Ureter (tissue), 1 donor: ENCODE measurements at places on chromosomes 12 and 14. TPM values are rescaled to one million over a fixed set of nuclear protein-coding genes. Genes with fewer than 3 reads are reported as not detected.

- peak; percentile 59 for DNase-seq
These were observed 13.1 kb downstream of the JDP2 start for GRCh38 chr14:75440733-75441477.

DNA sequence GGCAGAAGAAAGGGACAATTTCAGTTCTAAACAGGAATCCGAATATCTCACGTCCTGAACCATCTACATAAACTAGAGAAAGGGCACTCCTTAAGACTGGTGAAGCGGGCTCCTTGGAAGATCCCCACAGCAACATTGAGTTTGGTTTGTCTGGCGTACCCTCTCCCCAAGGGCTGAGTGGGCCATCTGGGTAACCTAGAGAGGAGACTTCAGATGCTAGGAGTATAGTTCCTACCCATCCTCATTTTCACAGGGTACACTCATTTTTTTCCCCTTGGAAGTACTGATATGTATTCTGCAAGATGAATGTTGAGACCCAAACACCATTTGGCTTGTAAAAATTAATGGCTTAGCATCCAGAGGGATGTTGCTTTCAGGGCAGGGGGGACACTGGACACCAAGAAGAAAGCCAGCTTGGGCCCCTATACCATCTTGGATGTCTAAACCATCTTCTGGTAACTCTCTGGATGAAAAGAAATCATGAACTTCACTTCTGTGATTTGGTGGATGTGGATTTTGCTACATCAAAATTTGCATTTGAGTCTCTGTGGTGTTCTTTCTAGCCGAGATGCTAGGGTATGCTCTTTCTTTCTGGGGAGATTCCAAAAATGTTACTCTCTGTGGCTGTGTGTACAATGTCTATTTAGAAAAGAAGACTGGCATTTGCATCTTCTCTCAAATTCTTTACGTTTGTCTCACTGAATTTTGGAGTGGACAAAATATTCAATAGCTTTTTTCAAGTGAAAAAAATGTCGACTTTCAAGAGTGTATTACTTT lies 97.7 kb downstream of the ETV6 start:
- DNase-seq, result no peak

DNA sequence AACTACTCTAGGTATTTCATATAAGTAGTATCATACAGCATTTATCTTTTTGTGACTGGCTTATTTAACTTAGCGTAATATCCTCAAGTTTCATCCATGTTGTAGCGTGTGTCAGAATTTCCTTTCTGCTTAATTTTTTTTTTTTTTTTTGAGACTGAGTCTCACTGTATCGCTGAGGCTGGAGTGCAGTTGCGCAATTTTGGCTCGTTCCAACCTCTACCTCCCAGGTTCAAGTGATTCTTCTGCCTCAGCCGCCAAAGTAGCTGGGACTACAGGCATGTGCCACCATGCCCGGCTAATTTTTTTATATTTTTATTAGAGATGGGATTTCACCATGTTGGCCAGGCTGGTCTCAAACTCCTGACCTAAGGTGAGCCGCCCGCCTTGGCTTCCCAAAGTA lies 28.9 kb downstream of the PNMA1 start:
- DNase-seq, result no peak

DNA sequence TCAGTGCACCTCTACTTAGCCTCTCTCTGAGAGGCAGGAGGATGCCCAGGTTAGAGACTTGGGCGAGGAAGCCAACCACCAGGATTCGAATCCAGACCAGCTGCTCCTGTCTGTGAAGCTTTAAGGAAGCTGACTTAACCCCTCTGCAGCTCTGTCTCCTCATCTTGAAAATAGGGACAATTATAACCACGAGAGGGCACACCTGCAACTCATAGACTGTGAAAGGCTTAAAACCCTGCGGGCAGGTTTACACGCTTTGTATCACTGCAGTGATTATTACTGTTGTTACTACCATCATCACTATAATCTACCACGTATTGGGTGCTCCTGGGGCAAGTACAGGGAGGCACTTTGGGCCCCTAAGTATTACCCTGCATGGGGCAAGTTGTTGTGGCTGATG lies 379.8 kb downstream of the VRK1 start:
- DNase-seq, result no peak

DNA sequence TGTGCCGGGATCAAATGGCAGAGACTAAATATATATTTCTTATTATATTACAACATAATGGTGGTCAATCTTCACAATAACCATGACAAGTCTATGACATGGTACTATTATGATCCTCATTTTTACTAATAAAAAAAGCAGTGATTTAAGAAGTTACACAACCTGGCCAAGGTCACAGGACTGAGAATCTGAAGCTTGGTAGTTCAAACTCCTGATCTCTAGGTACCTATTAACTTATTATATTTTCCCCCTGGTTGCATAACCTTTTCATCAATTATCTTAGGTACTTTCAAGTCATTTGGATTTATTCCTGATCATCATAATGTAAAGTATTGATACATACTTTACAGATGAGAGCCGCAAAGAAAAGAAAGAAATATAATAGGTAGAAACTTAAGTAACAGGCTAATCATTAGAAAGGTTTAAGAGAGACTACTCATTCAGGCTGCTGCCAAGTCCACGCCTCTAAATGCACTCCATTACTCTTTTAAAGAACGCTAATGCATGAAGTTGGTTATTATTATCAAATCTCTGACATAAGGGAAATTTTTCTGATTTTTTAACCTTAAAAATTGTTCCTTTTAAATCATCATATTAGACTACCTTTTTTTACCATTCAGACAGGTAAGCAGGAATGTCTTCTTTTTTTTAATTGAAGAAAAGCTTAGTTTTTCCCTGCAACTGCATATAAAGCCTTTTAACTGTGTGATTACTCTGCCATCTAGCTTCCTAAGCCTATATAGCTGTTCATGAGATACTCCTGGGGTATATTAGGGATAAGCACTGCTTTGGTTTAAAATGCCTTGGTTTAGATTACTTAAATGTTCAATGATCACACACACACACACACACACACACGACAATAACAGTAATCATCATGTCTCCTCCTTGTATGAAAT lies 35.6 kb downstream of the RPS29 start:
- no peak for DNase-seq

GRCh38 chr14:94936901-94937685 lies 167.2 kb upstream of the GSC start:
- DNase-seq, result peak; percentile 62

- peak; percentile 90 for DNase-seq
These were observed 10.0 kb downstream of the AHNAK2 start for GRCh38 chr14:104968153-104968527.

- no peak for DNase-seq
These were observed 84.0 kb downstream of the CCDC88C start for GRCh38 chr14:91333650-91334039.

Gene STRN3
- total RNA-seq, result 57.6 TPM

Gene KCNJ8
- 10.5 TPM for total RNA-seq
